ENCODE measurements at places on chromosomes 5 and 9.
A peak's percentile ranks its signal among the peaks of the same experiment; 100 is the strongest.

GRCh38 chr5:137667341-137667740, 68.5 kb downstream of the KLHL3 start:
- DNase-seq = no peak

GRCh38 chr5:2779459-2779858, 28.0 kb upstream of the IRX2 start:
- no peak for DNase-seq

GRCh38 chr9:36163049-36163785, 6.0 kb upstream of the CCIN start:
- no peak for DNase-seq

DNA sequence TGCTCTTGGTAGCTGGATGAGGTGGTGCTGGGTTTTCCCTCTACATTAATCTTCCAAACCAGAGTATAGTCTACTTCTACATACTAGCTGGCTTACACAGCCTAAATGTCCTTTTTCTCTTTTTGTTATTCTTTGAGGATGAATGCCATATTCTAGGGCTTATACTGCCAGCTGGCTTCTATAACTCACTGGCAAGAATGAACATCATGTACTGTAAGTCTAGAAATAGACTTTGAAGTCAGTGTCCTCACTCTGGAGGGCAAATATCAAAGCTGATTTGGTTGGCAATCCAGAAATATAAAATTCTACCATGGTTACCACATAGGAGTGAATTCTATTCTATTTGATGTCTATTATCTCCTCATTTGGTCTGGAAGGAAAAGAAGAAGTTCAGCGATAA, 251.7 kb upstream of the TYRP1 start:
- no peak for DNase-seq

GRCh38 chr9:89967527-89967926, 362.7 kb downstream of the GADD45G start:
- DNase-seq = no peak

GRCh38 chr5:134794082-134794481, 35.5 kb downstream of the DDX46 start:
- DNase-seq = no peak

GRCh38 chr9:9920425-9921060, 692.3 kb downstream of the PTPRD start:
- DNase-seq = no peak

- no peak for DNase-seq
These were observed 195.5 kb downstream of the FRMD3 start for GRCh38 chr9:83342731-83343130.

DNA sequence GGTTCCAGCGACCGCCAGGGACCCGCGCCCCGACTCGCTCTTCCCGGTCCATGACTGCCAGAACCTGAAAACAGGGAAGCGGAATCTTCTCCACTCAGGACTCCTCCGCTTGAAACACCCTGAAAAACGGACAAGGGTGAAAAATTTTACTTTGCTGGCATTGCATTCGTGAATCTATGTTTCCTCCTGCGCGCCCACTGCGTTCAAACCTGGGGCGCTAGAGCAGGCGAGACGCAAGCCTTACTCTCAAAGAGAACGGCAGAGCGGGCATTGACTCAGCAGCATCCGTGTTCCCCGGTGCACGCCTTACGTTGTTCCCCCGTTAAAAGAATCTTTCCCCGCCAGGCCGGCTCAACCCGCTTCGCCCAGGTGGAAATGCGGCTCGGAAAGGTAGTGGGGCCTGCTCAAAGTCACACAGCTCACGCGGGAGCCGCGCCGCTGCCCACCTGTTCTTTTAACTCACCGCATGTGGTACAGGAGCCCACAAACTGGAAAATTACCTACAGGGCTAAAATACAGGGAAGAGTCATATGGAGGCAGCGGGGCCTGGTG, 999 bp upstream of the DRD1 start:
- no peak for DNase-seq

DNA sequence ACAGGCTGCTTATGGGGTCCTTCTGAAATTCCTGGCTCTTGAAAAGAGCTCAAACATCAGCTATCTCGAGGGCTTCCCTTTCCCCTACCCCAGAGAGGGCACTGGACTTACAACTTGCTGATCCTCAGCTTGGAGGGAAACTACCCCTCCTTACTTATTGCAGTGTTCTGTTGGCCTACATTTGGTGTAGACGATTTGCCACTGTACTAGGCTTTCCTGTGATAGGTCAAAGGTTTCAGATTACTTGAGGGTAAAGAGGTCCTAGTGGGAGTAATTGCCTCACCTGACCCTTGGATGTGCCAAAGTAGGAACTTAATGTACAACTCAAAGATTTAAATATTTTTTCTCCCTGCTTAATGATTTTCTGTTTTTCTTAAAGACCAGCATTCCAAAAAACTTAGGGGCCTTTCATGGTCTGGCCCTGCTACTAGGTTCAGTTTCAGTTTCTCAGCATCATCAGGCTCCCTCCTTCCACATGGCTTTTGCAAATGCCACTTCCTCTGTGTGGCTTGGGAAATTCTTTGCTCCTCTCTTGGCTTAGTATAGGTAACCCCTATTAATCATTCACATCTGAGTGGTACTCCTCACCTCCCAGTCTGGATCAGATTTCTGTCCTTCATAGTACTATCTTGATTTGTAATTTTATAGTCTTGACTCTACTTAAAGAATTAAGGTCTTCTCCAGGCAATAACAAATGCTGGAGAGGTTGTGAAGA, 32.4 kb downstream of the CYSTM1 start:
- no peak for DNase-seq

DNA sequence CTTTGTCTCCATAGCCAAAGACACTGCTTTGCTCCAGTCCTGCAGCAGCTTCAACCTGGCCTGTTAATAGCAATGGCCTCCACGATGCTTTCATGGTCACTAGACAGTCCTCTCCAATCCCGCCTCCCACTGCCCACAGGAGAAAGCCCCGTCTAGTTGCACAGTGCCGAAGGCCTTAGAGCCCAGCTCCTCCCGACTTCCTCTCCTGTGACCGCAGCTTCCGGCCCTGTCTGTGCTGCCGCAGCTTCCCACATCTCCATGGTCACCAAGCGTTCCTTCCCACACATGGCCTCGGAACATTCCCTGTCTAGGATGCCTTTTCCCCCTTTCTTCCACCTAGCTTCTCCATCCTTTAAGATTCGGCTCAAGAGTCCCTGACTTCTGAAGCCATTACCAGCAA, 23.4 kb downstream of the PCA3 start:
- DNase-seq = no peak

DNA sequence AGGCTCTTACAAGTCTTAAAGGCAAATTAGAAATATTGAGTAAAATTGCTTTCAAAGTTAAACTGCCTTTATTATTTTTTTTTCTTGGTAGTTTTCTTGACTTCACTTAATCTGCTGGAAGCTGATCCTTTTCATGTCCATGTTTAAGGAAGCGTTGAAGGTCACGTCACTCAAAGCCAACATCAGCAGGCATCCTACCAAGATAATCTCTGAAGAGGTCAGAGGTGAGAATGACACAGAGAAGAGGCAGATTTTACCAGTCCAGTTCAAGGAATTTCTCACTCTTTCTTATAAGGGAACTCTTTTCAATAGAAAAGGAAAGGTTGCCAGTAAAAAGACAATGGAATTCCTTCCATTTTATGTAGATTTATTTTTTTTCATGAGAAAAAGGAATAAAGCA, 259.8 kb downstream of the ANXA1 start:
- DNase-seq = no peak

DNA sequence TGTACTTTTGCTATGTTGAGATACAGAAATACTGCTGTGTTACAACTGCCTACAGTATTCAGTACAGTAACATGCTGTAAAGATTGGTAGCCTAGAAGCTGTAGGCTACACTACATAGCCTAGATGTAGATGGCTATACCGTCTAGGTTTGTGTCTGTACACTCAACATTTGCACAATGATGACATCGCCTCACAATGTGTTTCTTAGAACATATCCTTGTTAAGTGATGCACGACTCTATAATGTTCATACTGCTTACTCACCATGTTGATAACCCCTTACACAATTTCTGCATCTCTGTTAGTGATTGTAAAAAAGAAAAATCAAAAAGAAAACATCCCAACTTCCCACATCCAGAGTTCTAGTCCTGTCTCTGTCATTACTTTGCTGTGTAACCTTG, 450.0 kb downstream of the CCDC171 start:
- DNase-seq = no peak

GRCh38 chr5:15639288-15639687, 139.3 kb downstream of the FBXL7 start:
- DNase-seq = no peak

GRCh38 chr9:134558124-134558905, 83.3 kb upstream of the COL5A1 start:
- no peak for DNase-seq

DNA sequence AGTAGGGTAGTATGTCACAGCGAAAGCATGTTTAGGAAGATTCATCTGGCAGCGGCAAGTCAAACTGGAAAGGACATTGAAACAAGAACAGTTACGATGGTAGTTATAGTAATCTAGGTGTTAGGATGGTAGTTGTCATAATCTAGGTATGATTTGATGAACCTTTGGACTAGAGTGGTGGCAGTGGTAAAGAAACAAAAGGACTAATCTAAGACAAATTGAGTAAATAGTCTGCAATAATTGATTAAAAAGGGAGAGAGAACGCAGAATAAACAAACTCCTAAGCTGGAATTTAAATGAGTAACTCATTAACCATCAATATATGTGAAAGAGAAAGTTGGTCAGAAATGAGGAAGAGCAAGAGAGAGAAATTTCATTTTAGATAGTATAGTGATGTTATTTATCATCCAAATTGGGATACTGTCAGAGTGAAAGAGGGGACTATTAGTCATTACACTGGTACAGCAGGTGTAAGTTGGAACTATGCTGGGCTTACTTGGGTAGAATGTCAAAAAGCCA, 56.8 kb downstream of the MTREX start:
- no peak for DNase-seq

DNA sequence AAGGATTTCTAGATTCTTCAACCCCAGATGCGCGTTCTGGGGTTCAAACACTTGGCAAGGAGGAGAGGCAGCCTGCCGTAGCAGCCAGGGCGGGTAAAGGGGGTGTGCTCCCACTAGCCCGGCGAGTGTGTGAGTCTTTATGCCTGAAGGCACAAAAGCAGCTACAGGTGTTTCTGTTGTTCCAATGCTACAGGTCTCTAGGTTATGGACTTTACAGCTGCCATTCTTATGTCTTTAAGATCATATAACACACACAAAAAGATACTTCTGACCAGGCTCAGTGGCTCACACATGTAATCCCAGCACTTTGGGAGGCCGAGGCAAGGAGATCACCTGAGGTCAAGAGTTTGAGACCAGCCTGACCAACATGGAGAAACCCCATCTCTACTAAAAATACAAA, 133.6 kb upstream of the RETREG1 start:
- no peak for DNase-seq

GRCh38 chr5:1465966-1466471, 20.8 kb upstream of the SLC6A3 start:
- DNase-seq = no peak

GRCh38 chr5:9813305-9813704, 183.2 kb upstream of the TAS2R1 start:
- no peak for DNase-seq

GRCh38 chr5:31193591-31194467, at the start of gene CDH6:
TSS of gene CDH6 (plus strand) at chr5:31193686. CDS start at chr5:31267474, 73,788 bp downstream.
- no peak for DNase-seq

GRCh38 chr5:171131497-171131896, 177.6 kb upstream of the TLX3 start:
- DNase-seq = no peak

DNA sequence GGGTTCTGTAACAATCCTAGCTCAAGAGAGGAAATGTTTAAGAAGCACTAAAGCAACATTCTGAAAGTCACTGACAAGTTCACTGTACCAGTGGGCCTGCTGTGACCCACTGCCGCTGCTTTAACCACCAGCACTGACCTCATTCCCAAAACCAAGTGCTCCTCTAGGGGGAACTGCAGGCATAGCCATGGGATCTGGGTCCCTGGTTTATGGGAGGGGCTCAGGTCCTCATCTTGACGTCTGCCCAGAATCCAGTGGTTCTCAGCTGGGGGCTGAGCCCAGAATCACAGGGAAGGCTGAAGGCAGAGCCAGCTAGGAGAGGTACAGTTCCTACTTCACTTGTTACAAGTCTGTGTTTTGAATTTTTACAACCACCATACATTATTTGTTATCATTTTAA, 36.1 kb upstream of the SLC2A8 start:
- no peak for DNase-seq

- peak; percentile 34 for DNase-seq
These were observed 75.0 kb downstream of the STK10 start for GRCh38 chr5:172113036-172113435.

GRCh38 chr5:176134529-176135223, 103.5 kb upstream of the SIMC1 start:
- DNase-seq = no peak

GRCh38 chr9:131807144-131807983, 67.5 kb upstream of the RAPGEF1 start:
- DNase-seq = no peak

DNA sequence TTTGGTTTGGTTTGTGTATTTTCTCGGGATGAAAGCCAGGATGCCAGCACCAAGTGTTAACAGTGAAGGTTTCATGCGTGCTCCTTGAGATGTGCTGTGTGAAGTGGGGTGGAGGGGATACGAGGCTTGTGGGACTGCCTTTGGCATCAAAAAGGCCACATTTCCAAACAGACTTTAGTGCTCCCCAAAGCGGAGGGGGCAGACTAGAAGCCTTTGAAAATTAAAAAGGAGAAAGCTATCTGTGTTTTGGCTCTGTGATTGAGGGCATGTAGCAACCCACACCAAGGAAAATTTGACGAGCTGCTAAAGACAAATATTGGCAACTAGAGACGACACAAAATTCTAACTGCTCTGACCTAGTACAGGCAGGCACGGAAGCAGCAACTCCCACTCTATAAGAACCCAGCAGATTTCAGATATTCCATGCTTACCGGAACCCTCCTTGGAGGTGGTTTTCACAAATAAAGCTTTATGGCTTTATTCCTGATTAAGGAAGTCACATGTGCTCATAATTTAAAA, 154.5 kb downstream of the ARSB start:
- DNase-seq = no peak

DNA sequence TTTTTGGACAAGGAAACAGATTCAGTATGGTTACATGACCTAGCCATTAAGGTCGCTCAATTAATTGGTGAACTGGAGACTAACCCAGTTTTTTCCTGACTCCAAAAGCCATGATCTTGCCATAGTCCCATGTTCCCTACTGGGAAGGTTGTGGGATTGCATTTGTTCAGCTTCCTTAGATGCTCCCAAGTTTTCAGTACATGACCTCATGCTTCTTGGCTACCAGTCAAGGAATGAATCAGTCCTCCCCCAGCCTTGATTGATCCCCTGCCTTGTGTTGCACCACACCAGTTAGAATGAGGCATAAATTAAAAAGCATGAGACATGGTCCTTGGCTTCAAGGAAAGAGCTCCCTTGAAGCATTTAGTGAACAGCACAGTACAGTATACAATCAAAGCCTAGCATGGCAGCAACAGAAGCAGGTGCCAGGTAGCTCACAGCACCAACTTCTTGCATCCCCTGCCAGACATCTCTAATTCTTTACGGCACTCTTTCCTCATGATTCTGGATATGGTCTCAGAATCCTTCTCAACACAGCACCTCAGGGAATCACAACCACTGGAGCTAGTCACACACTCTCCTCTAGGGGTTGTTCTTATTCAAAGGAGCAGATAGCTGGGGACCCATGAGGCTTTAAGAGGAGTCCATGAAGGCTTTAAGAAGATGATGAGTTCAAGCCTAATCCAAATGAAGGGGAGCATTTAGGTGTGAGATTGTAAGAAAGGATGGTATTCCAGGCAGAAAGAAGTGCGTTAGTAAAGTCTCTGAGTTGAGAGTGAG, 295.5 kb upstream of the CLINT1 start:
- DNase-seq = no peak
